ENCODE measurements at places on chromosomes 13 and 19.

DNA sequence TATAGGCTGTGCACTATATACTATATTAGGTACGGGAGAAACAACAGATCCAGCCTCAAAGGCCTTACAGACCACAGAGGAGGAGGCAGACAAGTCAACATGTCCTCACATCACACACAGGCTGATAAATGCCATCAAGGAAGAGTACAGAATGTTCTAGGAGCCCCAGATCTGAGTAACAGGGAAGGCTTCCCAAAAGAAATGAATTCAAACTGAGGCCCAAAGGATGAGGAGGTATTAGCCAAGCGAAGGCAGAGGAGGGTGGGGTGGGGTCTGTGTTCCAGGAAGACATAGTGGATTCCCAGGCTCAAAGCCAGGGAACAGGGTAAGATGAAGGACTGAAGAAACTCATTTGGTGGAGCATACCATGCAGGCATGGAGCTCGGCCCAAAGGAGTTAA lies 55.1 kb downstream of the RXFP2 start:
- no peak for DNase-seq

GRCh38 chr19:35330475-35330874 lies 1.5 kb downstream of the CD22 start:
- no peak for DNase-seq

GRCh38 chr13:37141011-37141410 lies 35.5 kb upstream of the CSNK1A1L start:
- no peak for DNase-seq

DNA sequence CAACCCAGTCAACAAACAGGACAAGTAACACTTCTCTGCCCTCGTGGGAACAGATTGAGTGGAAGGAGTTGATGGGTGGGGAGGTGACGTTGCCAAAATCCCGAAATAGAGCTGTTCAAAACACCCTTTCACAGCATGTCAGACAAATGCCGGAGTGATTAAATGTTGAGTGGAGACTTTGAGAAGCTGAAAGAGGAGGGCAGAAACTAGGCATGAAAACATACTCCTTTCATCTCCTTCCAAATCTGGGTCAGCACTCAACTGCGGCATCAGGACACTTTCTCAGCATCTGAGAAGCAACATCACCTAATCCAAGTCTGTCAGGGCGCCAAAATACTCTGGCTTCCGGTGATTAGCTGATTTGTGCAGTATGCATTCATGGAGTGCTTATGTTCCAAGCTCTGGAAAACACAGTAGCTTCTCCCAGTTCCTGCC lies 51.5 kb upstream of the MRI1 start:
- no peak for DNase-seq

GRCh38 chr13:31908696-31909411 lies 122.7 kb upstream of the FRY start:
- no peak for DNase-seq

- peak; percentile 55 for DNase-seq
Measured at GRCh38 chr19:42253245-42254088, 1.5 kb downstream of the ERF start.

DNA sequence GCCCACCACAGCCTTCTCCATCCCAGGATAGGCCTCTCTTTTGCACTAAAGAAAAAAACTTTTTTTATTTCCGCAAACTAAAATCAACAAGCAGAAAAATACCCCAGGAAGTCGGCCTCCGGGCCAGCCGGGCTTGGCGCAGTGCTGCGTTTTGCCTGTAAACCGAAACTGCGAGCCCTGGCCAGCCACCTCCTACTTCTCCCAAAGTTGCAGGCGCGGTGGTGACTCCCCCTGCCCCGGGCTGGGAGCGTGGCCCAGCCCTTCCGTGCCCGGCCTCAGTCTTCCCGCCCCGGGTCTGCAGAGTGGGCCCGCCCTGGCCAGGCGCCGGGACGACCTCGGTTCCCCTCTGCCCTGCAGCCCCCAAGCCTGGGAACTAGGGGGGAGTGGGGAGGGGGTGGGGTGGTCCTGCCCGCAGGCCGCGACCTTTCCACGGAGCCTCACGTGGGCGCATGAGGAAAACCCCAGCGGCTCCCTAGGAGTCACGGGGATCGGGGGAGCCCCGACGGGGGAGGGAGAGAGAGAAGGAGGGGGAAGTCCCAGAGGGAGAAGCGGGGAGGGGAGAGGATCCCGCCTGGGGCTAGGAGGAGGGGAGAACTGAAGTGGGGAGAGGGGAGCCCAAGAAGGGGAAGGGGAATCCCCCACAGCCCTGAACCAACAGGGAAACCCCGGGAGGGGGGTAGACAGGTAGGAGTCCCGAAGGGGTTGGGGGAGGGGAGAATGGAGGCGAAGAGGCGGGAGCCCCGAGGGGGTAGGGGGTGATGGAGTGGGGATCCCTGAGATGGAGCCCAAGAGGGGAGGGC lies 3.0 kb downstream of the GADD45B start:
- DNase-seq: peak; percentile 64

- DNase-seq: no peak
Measured at GRCh38 chr13:35499676-35500075, 23.2 kb upstream of the MAB21L1 start.

GRCh38 chr13:99516153-99516929 lies 15.1 kb downstream of the TM9SF2 start:
- no peak for DNase-seq
